ENCODE measurements at places on chromosomes 2 and 18.

- DNase-seq, result no peak
Observed at GRCh38 chr2:166384774-166385173, 9.0 kb upstream of the SCN9A start.

DNA sequence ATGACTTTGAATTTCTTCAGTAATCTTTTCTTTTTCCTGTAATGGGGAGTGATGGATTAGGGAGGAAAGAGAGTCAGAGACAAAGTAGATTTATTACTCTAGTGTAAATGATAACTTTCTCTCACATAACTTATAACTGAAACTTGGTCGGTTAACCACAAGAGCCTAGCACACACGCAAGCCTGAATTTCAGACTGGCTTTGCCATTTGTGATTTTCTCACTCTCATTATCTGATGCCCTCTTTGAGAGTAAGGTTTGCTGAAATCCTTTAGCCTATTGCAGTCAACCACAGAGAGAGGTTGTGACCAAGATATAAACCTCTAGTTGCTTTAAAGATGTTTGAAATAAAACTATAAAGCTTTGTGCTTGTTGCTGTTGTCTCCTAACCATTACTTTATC lies 117.9 kb upstream of the NETO1 start:
- DNase-seq, result no peak

DNA sequence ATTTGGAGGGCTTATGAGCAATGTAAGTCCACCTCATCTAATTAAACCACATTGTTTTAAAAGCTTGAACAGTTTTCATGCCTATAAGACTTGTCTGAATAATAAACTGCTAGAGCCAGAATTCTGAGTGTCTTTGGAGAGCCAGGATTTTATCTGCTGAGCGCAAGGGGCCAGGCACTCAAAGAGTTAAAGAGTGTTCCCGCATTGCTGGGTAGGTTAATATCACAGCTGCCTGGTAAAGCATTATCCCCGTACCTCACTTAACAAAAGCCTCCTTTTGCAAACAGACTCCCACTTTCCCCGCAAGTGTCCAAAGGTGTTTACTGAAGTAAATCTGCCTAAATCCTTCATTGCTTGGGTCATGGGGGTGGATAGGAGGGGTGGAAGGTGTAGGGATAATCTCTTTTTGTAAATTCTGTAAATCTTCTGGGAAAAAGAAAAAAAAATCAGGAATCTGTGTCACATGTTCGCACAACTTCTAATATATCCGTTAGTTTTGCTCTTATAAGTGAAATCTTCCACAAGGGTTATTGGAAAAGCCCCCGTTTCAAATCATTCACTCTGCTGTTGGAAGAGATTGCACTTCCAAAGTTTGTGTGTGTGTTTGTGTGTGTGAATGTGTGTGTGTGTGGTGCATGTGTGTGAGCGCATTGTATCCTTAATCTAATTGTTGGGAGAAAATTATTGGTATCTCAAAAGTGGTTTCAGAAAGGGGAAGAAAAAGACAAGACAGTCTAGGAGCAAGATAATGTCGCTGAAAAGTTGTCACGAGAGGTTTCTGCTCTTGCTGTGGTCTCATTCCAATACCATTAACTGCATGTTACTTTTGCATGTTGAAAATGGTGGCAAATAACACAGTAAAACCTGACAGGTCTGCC lies 10.7 kb downstream of the ZEB2 start:
- DNase-seq, result no peak

DNA sequence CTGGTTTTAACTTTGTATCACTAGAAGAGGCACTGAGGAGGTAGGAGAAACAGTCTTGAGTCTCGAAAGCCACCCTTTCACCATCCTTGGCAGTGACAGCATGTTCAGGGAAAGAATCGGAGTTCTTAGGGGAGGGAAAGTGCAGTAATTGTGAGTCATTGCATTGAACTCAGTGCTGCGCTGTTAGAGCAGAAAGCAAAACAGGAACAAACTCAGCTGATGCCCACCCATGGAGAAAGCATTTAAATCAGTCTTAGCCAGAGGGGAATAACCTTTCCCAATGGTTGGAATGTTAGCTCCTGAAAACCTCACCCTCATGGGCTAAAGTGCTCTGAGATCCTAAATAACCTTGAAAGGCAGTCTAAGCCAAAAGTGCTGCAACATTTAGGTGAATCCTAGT lies 845.6 kb upstream of the CNTNAP5 start:
- no peak for DNase-seq

DNA sequence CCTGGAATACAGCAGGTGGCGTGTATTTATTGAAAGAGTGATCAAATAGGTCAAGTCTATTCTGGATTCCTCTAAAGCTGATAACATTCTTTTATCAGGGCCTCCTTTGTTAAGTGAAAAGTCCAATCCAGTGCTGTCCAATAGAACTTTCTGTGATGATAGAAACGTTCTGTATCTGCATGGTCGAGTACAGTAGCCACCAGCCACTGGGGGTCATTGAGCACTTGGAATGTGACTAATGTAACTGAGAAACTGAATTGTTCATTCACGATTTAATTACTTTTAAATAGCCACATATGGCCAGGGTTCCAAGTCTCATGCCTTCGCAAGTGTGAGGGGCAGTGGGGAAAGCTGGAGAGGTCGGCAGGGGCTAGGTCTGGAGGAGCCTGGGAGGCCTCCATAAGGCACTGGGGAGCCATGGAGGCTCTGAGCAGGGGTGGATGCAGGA lies 20.5 kb downstream of the SH2D6 start:
- DNase-seq, result no peak

DNA sequence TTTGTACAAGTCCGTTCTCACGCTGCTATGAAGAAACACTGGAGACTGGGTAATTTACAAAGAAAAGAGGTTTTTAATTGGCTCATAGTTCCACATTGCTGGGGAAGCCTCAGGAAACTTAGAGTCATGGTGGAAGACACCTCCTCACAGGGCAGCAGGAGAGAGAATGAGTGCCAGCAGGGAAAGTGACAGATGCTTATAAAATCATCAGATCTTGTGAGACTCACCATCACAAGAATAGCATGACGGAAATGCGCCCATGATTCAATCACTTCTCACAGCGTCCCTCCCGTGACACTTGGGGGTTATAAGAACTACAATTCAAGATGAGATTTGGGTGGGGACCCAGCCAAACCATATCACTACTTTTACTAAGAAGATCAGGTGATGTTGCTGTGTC lies 285.8 kb downstream of the TMX3 start:
- no peak for DNase-seq

GRCh38 chr18:48462510-48462909 lies 53.3 kb upstream of the ZBTB7C start:
- DNase-seq, result no peak

DNA sequence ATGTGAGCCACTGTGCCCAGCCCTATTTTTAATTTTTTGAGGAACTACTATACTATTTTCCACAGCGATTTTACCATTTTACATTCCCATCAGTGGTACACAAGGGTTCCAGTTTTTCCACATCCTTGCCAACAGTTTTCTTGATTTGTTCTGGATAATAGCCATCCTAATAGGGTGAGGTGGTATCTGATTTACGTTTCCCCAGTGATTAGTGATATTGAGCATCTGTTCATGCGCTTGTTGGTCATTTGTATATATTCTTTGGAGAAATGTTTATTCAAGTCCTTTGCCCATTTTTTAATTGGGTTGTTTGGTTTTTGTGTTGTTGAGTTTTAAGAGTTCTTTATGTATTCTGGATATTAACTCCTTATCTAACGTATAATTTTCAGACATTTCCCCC lies 20.8 kb downstream of the TTC39C start:
- DNase-seq, result no peak

GRCh38 chr18:58046794-58047555 lies 2.9 kb downstream of the NEDD4L start:
- no peak for DNase-seq

GRCh38 chr2:66813525-66813924 lies 378.6 kb downstream of the MEIS1 start:
- no peak for DNase-seq

DNA sequence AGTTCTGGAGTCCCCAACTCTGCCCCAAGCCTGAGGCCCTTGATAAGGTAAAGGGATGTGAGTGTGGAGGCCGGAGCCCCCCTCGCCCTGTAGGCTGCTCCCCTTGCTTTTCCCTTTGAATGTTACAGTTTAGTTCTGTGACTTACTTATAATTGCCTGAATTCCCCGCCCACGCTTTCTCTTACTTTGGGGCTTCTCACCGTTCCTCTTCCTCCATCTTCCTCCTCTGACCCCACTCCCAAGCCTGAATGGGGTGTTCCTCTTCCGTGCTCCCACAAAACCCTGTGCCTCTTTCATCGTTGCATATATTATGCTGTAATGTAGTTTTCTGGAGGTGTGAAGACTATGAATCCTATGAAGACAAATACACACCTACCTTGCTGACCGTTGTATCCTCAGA lies 15.0 kb upstream of the IL1RN start:
- no peak for DNase-seq

GRCh38 chr2:162369551-162369950 lies 25.6 kb downstream of the GCA start:
- DNase-seq, result no peak

DNA sequence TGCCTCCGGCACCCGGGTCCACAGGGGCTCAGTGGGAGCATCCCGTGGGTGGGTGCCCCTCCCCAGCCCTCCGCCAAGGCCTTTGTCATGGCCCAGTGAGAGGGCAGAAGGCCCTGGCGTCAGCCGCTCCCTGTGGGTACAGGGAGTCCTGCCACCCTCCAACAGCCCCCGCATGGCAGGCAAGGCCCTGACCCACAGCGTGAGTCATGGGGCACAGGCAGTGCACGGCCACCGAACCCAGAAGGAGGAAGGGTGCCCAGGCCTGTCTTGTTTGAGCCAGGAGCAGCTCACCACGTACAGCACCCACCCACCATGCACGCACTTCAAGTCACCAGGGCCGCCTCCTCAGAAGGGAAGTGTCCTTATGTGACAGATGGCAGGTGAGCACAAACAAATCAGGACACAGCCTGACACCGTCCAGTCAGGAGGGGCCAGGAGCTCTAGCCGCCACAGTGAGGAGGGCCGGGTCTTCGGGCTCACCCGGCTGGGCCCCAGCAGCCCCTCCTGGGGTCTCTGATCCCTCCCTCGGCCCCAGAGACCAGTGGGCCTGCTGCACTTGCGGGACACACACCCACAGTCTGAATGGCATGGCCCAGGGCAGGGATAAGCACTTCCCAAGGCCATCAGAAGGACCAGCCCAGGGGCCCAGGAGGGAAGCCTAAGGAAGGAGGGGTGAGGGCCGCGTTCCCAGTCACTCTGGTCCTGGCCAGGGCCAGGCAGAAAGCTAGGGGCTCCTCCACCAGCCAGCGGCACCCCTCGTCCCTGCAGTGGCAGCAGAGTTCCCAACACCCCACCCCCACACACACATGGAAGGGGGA lies 25.8 kb downstream of the BIN1 start:
- DNase-seq, result peak; percentile 18

DNA sequence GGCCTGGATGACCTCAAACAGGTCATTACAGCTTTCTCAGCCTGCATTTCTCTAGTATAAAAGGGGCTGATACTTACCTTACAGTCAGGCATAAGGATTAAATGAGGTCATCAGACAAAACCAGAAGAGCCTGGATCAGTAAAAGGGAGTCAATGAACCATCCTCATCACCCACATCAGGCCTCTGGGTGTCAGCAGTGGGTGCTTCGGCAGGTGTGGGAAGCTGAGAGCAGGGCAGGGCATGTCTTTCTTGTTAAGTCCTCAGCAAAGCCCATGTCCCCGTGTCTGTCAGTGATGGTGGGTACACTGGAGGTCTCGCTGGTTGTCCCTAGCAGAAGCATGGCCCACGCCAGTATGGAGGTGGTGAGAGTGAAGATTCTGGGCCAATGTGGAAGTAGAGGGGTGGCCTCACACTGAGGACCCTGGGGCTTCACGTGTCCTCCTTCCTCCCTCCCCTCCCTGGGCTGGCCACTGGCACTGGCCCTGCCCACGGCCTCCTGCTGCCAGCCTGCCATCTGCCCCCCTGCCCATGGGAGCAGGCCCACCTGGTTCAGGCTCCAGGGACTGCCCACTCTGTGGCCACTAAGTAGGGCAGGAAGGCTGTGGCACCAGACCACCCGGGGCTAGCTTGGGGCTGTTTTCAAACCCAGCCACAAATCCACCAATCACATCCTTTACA lies 4.4 kb downstream of the ADRA2B start:
- DNase-seq, result no peak

DNA sequence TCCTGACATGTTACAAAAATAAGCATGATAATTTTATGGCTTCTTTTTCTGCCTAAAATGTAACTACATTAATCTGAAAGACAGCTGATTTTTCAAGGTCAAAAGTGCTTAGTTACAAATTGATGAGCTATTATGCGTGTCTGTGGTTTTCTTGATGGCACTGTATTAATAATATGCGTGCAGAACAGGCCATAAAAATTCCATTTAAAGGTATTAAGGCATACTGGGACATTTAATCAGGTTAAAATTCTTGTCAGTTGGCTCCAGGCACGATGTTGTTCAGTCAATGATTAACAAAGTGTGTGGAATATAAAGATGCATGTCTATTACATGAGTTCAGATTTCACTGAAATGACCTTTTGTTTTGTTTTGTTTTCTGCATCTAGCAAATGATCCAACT lies 420.1 kb upstream of the ZNF804A start:
- DNase-seq, result no peak
